ENCODE measurements at places on chromosomes 3 and 15.

GRCh38 chr3:16056217-16056616, 118.3 kb upstream of the GALNT15 start:
- no peak for DNase-seq

DNA sequence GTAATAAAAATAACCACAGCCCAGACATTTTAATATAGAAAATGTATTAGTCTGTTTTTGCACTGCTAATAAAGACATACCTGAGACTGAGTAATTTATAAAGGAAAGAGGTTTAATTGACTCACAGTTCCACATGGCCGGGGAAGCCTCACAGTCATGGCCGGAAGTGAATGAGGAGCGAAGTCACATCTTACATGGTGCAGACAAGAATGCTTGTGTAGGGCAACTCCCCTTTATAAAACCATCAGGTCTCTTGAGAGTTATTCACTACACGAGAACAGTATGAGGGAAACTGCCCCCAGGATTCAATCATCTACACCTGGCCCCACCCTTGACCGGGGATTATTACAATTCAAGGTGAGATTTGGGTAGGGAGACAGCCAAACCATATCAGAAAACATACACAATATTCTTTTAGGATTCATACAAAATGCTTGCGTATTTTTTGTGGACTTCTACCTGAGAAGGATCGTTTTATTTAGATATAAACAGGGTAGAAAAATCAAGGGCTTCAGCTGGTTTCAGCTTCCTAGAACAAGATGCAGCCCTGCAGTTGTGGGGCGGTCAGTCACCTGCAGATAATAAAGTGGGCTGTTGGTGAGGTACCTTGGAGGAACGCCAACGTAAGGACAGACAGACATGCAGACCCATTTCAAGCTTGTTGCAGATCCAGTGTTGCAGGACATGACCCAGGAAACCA, 101.9 kb downstream of the TNIK start:
- DNase-seq = no peak

GRCh38 chr3:160697637-160698380, 20.8 kb downstream of the ARL14 start:
- no peak for DNase-seq

DNA sequence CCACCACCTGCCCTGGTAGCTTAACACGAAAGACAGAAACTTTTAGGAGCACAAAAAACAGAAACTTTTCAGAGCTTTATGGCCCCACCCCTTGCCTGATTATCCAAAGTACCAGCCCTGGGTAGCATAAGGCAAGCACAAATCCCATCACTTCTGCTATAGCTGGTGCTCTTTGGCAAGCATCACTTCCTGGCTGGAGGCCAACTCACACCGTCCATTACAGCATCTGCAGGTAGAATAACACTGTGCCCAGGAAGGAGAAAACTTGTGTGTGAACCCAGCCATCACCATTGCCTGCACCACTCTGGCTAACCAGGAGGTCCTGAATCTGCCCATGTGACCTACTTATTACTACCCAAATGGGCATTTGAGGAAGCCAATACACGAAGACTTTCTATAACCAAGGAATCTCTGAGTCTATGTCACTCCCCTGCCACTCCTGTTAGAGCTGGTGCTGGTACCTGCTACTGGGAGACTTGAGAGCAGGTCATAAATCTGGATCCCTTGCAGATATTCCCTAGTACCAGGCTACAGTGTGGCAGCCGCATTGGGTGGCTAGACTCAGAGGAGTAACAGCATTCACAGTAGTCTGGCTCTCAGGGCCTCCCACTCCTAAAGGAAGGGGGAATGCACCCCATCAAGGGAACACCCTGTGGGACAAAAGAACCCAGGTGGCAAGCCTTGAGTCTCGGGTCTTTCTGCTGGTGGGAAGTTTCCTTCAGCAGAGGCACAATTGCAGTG, 73.3 kb upstream of the AKAP13 start:
- DNase-seq = no peak

GRCh38 chr15:83320844-83321243, 36.4 kb upstream of the BNC1 start:
- no peak for DNase-seq

- DNase-seq = no peak
These were observed 66.3 kb upstream of the NANOGP8 start for GRCh38 chr15:35151381-35151780.

DNA sequence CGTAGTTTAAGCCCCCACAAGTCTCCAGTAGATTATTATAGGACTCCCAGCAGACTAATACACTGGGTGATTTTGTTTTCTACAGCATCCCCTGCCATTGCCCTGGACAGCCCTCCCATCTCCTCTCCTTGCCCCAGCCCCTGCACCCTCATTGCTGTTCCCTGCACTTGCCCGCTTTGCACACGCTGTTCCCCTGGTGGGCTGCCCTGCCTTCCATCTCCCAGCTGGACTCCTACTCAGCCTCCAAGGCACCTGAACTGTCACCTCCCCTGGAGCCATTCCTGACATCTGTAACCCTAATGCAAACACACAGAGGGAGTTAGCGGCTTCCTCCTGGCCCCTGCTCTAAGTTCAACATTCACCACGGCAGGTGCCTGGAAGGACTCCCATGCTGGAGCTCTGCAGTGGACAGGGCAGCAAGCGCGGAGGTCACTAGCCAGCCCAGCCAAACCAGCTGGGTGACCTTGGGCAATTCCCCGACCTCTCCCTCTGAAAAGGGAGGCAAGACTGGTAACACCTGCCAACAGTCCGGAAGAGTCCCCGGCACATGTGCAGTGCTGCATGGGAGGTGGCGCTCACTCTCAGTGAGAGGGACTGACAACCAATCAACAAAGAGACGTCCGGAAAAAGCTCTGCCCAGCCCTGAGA, 38.8 kb upstream of the IQSEC1 start:
- no peak for DNase-seq

- no peak for DNase-seq
These were observed 809.9 kb downstream of the MCTP2 start for GRCh38 chr15:95041297-95041696.

DNA sequence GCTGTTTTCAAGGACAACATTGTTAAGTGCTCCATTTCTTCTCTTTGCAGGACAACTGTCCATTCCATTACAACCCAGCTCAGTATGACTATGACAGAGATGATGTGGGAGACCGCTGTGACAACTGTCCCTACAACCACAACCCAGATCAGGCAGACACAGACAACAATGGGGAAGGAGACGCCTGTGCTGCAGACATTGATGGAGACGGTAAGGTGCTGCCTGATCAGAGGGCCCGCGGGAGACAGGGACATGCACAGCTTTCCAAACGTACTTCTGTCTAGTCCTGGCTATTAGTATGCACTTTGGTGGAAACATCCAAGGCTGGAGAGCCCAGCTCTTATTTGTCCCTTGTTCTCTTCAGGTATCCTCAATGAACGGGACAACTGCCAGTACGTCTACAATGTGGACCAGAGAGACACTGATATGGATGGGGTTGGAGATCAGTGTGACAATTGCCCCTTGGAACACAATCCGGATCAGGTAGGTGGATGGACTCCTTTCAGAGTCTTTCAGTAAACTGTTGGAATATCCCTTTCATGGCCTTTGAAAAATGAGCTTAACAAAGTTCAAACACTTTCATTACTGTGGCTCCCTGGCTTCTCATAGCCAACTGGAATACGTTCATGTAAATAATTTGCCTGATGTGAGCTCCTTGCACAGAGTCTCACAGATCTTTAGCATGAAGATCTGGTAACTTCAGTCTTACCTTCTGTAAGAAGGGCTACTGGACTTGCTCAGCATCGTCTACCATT, 10.4 kb downstream of the THBS1 start:
- DNase-seq = no peak

- DNase-seq = no peak
These were observed 28.3 kb upstream of the ATP2B2 start for GRCh38 chr3:10533737-10534023.

DNA sequence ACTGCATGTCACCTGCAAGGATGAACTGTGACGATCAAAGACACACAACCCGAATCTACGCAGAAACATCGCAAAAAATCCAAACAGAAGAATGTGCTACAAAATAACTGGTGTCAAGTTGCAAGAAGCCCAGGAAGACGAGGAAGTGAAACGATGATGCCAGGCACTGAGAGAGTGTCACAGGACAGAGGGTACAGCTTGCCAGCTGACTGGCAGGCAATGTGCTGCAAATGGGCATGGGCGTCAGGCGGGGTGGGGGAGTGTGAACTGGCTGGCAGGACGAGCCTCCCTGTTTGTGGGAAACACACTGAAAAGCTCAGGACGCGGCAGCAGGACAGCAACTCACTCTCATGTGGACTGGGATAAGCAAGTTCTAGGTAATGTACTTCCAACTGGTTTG, 28.9 kb upstream of the OCA2 start:
- no peak for DNase-seq

DNA sequence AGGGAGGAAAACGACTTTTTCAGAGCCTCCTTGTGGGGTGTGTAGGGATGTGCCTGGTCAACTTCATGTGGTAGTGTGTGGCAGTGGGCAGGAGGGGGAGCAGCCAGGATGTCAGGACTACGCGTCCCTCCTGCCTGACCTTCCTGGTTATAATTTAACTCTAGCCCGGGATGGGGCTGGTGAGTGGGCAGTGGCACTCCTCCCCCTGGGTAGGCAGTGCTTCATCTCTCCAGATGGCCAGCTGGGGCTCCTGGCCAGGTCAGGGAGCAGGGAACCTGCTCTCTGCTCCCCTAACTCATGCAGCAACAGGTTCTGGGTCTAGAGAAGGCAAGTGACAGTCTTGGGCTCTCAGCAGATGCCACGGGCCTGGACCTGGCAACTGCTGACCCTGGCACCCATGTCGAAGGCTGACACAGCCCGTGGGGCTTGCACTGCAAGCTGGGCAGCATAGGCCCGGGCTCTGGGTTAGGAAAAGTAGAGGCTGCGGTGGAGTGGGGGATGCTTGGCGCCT, 2.6 kb downstream of the ITIH4 start:
- no peak for DNase-seq

- DNase-seq = no peak
These were observed 42.0 kb downstream of the CRYBG3 start for GRCh38 chr3:97863775-97864174.

GRCh38 chr3:11248596-11248995, 23.6 kb upstream of the ATG7 start:
- DNase-seq = no peak

- DNase-seq = no peak
These were observed 31.7 kb upstream of the RAB11A start for GRCh38 chr15:65837301-65838294.

GRCh38 chr3:71235846-71236245, 347.7 kb downstream of the FOXP1 start:
- DNase-seq = no peak

- no peak for DNase-seq
These were observed 277.9 kb upstream of the SEMA6D start for GRCh38 chr15:47439146-47440111.

GRCh38 chr15:86892774-86893449, 813.2 kb downstream of the AGBL1 start:
- DNase-seq = no peak

- no peak for DNase-seq
These were observed 7.7 kb downstream of the NT5DC2 start for GRCh38 chr3:52525680-52526561.

DNA sequence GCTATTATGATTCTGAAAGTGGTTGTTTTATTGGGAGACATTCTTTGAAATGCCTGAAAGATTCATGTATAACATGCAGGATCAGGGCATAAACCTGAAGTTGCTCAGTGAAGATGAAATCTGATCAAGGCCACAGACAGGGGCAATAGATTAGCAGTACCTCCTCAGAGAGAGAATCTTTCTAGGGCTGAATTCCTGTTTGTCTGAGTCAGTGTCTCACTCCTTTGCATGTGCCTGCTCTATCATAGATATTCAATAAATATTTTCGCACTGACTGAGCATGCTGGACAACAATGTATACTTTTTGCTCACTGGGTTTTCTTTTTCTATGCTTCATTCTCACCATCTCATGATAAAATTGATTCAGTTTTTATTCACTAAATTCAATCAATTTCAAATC, 49.8 kb upstream of the PFN2 start:
- DNase-seq = no peak

GRCh38 chr15:37090543-37091175, 9.7 kb downstream of the MEIS2 start:
- DNase-seq = no peak

- no peak for DNase-seq
These were observed 34.6 kb downstream of the COPS2 start for GRCh38 chr15:49120832-49121231.

GRCh38 chr15:40247406-40247971, 8.6 kb downstream of the PAK6 start:
- DNase-seq = no peak

GRCh38 chr3:84039099-84039498, 919.7 kb upstream of the CADM2 start:
- no peak for DNase-seq

GRCh38 chr15:95684126-95684525, 646.4 kb upstream of the NR2F2 start:
- DNase-seq = no peak

DNA sequence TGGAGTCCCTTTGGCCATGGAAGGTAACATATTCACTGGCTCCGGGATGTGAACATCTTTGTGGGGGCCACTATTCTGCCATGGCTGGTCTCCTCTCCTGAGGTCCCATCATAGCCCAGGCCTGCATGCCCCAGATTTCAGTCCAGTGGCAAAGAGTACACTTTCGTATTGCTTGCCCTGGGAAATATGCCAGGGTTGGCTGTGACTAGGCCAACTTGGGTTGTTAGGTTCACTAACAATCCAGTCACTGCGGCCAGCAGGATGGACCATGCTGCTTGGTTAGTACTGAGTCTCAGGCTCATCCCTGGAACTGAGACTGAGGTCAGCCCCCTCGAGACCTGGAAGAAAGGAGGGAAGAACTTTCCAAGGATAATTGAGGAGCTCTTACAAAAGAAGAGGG, 9.8 kb upstream of the EEFSEC start:
- no peak for DNase-seq

- DNase-seq = no peak
These were observed 27.8 kb upstream of the RPL32 start for GRCh38 chr3:12869035-12869621.

Measured in activated CD4-positive, alpha-beta T cell treated with anti-CD3 and anti-CD28 coated beads, Interleukin-2, amount 50 U/mL, for 24 hours (primary cell).